Kidney epithelial cell (primary cell): ENCODE measurements at places on chromosomes 16 and 17.

DNA sequence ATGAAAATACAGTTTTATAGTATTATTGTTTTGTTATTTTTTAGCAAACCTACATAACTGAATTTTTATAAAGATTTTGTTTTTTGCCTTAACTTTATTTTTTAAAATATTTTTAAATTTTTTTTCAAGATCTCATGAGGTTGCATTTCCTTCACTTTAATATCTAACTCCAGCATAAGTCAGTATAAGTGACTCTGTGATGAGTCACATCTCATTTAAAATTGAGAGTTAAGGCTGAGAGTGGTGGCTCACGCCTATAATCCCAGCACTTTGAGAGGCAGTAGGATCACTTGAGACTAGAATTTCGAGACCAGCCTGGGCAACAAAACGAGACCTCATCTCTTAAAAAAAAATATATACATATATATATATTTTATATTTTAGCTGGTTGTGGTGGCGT lies 44.0 kb downstream of the NLK start:
- no peak for DNase-seq

DNA sequence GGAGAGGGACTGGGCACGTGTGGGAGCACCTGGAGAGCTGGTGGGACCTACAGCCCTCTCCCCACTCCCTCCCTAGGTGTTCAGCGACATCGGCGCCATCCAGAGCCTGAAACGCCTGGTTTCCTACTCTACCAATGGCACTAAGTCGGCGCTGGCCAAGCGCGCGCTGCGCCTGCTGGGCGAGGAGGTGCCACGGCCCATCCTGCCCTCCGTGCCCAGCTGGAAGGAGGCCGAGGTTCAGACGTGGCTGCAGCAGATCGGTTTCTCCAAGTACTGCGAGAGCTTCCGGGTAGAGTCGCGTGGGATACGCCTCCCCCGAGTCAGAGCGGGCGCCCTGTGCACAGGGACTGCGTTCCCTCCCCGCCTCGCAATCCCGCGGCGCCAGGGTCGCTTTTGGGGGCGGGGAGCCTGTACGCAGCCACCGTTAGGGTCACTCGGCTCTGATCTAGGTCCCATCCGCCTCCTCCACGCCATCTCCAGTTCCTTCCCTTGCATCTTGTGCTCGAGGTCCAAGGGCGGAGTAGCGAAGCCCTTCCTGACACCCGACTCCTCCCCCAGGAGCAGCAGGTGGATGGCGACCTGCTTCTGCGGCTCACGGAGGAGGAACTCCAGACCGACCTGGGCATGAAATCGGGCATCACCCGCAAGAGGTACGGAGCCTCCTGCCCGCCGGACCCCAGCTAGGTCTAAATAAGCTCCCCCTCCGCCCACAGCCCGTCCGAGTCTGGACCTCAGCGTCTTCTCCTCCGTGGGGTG lies 13.0 kb downstream of the SARM1 start:
- DNase-seq, result no peak

DNA sequence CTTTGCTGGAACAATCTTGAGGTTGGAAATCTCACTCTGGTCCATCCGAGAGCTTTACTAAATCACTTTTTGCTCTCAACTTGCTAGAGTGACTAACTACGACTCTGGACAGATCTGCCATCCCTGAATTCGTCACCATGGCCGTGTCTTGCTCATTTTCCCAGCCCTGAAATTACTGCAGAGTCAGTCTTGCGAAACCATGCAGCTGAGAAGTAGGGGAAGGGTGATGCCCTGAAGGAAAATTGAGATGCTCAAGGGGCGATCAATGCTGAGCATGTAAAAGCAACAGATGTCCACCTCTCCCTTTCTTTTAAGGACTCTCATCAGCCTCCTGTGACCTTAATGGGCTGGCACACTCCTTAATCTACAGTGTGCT lies 18.8 kb downstream of the PCTP start:
- DNase-seq, result no peak

GRCh38 chr17:18138065-18138749 lies 29.7 kb downstream of the MYO15A start:
- DNase-seq, result no peak

GRCh38 chr16:56362706-56363105 lies 62.6 kb downstream of the AMFR start:
- DNase-seq, result no peak

DNA sequence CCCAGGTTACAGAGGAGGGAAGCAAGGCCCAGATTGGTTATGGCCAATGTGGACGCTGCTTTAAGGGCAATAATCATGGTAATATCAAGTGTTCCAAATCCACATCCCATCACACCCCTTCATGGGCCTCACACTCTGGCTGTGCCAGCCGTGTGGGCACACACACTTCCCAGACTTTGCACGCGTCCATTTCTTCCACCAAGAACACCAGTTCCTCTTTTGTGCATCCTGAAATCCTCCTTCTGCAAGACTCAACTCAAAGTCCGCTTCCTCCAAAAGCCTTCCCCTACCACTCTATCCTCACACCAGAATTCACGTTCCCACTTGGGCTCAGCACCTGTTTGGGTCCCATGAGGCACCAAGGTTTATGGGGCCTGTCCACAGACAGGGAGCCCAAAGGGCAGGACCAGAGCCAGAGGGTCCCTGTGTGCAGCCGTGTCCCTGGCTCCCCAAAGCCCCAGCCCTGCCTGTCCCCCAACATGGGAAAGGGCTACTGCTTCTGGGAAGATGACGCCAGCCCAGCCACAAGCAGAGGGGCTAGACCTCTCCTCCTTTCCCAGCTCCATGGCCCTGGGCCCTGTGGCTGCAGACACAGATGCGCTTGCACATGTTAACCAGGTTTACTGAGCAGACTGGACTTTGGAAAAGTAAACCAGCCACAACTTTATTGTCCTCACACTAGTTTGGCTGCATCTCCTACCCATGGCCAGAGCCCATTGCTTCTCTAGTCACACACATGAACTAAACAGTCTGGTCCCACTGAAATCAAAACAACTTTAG lies 20.3 kb downstream of the SPNS3 start:
- DNase-seq, result no peak

DNA sequence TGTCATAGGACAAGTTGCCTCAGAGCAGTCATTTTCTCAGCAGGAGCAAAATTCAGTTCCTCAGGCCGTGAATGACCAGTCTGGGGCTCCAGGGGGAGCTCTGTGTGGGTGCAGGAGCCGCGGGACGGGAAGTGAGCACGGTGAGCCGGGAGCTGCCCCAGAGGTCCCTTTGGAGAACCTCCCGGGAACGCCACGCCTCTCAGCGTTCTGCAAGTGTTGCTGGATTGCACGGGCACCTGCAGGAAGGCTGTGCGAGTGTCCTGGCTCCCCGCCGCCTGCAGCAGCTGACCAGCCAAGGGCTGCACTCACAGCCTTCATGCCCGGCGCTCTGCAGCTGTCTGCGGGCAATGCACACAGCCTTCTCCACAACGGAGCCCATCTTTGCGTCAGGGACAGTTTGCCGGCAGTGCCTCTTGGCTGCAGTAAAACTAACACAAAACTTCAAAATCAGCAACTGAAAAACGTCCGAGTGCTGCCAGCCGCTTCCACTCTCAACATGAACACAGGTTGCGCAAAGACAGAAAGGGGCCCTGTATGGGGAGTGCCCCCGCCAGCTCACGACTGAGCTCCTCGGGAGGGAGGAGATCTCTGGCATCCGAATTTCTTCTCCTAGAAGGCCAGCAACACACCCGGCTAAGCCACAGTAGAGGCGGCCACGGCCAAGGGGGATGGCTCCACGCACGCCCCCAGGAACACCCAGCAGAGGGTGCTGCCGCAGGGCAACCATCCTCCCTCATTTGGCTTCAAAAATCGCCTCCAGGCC lies 16.0 kb downstream of the NDUFAF8 start:
- DNase-seq, result peak; percentile 65

DNA sequence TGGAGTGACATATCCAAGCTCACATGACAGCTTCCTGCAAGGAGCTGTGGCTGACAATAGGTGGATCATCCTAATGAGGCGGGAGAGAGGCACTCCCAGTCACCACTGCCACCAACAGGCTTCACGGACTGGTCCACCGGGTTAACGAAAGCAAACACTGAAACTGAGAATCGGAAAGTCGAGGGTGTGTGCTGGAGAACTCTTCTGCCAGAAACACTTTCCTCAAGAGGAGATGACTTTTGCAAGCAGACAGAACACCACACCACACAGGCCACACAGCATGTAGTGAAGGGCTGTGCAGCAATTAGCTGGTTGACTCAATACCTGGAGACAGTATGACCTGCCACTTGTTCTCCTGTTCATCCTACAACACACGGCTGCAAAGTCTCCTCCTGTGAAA lies 53.0 kb upstream of the DNAJA2 start:
- no peak for DNase-seq

GRCh38 chr16:15739950-15740349 lies 89.9 kb downstream of the NDE1 start:
- no peak for DNase-seq

GRCh38 chr17:80526116-80526910 lies 18.3 kb upstream of the RPTOR start:
- no peak for DNase-seq

DNA sequence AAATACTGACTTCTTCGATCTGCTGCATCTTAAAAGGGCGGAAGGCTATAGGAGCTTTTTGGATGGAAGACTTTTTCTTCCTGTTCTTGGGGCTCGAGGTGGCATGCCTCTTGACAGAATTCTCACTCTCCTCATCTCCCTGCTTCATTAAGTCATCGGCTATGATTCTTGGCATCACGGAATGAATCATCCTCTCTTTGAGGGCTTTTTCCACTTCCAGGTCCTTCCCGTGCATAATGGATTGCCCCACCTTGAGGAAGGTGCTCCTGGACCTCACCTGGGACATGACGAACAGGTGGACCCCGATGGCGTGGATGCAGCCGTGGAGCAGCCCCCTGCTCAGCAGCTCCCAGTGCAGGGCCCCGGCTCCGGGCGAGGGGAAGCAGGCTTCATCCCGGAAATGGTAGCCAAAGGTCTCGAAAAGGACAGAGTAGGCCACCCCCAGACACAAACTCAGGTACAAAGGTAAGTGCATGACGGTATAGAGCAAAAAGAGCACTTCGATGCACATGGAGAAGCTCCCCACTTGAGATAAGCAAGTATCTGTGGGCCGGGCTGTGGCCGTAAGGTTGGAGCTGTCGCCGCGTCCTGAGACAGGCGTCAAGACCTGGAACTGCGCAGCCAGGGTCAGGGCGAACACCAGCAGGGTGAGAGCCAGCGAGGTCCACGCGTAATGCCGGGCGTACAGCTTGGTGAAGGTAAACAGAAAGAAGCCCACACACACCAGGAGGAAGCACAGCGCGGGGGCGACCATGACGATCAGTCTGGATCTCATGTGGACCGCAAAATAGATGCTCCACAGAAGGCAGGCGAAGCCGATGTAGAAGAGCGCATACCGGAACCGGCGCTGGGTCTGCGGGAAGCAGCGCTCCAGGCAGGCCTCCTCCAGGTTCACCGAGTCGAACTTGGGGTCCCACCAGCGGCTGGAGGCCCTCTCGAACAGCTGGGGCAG lies 1.7 kb downstream of the ADCY9 start:
- DNase-seq, result no peak

DNA sequence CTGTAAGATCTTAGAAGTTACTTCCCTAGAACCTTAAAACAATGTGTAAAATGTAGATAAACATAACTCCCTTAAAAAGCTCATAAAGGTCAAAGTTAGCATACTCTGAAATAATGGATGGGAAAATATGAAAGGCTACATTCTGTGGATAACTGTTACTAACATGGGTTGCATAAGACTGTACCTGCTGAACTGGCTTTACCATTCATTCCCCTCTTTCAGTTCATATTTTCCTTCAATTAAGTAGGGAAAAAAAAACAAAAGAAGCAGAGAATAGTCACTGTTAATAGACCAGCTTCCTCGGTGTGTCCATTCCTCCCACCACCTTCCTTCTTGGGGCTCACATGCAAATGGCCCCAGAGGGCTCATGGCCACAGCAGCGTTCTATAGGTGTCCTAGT lies 7.5 kb upstream of the MEIOB start:
- DNase-seq, result no peak

- DNase-seq, result no peak
Measured at GRCh38 chr17:67920212-67920611, 76.1 kb downstream of the C17orf58 start.

GRCh38 chr17:81863123-81863675 lies 2.9 kb upstream of the P4HB start:
- DNase-seq, result no peak

GRCh38 chr17:2724784-2725164 lies 13.2 kb upstream of the CLUH start:
- no peak for DNase-seq

GRCh38 chr16:72312828-72313227 lies 140.9 kb upstream of the PMFBP1 start:
- DNase-seq, result no peak

- no peak for DNase-seq
Measured at GRCh38 chr17:39634384-39634871, 2.5 kb upstream of the STARD3 start.

- DNase-seq, result no peak
Measured at GRCh38 chr16:17304106-17304490, 166.7 kb downstream of the XYLT1 start.
